Hepatic stellate cell (primary cell): ENCODE measurements at places on chromosomes 6 and 20.

DNA sequence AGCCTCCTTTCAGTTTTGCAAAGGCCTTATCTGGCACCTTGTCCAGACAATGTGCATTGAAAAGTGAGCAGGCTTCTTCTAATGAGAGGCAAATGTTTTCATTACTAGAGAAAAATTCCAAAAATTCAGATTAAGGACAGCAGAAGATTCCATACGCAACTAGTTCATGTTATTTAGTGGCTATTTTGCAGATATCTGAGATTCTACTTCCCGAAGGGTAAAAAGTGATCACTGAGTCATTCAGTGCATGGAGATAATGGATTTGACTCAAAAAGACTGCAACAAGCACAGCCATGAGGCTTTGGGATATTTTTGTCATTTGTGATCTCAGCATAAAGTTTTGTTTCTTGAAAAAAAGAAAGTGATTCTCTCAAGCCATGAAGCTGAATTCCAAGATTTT, 29.9 kb downstream of the METTL24 start:
- DNase-seq, result no peak

- DNase-seq, result no peak
Measured at GRCh38 chr20:24439737-24440387, 29.6 kb upstream of the SYNDIG1 start.

DNA sequence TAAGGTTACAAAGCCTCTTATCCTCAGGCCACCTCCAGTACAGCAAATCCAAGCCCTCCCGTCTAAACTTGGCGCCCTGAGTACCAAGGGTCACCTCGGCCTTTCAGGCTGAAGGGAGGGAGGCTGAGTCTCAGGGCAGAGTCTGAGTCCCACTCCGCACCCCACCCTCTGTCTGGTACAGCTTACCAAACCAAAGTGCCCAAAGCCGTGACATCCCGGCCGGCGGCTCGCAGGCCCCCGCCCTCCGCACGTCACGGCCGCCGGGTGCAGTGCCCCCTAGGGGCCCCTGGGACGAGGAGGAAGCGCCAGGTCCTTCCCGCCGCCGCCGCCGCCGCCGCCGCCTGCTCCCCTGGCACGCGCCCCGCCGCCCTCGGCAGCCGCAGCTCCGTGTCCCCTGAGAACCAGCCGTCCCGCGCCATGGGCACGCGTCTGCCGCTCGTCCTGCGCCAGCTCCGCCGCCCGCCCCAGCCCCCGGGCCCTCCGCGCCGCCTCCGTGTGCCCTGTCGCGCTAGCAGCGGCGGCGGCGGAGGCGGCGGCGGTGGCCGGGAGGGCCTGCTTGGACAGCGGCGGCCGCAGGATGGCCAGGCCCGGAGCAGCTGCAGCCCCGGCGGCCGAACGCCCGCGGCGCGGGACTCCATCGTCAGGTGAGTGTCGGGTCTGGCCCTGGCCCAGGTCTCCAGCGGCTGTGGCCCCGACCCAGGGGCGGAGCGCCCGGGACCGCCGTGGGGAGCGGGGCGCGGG, at the start of gene MTHFD1L:
Gene MTHFD1L, plus strand, starts transcription at position 297 of the 741 bp plus-strand sequence. Its CDS starts 121 bp downstream, at position 418.
- DNase-seq, result peak; percentile 90

DNA sequence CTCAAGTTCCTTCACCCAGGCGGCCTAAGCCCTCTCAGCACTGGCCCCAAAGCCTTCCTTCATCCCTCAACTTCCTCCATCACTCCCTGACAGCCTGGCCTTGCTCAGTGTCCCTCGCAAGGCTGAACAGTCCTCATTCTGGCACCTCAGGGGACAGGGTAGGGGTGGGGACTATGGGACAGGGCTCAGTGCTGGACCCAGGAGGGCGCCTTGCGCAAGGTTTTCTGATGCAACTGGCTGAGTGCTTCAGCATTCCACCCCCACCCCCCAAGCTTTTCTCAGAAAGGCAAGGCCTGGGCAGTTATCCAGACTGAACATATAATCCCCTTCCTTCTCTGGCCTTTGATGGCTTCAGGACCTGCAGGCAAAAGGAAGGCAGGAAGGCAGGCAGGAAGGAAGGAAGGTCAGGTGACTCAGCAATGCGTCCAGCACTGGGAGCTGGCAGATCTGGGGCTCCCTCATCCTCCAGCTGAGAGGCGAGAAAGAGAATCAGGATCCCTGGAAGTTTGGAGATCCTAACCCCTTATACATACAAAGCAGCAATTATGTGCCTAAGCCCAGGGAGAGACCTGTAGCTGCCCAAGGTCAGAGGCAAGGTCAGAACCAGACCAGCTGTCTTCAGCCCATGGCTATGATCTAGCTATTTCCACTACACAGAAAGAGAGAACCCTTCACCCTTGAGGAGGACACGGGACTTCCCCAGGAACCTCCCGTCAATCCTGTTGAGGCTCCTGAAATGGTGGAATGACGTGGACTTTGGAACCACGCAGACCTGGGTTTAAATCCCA, 8.6 kb upstream of the TRIB3 start:
- peak; percentile 63 for DNase-seq

GRCh38 chr20:6632187-6632586, 135.3 kb upstream of the BMP2 start:
- no peak for DNase-seq

- DNase-seq, result no peak
Measured at GRCh38 chr6:85006362-85006761, 242.0 kb upstream of the TBX18 start.

- no peak for DNase-seq
Measured at GRCh38 chr6:3230256-3230882, 2.9 kb upstream of the TUBB2B start.

DNA sequence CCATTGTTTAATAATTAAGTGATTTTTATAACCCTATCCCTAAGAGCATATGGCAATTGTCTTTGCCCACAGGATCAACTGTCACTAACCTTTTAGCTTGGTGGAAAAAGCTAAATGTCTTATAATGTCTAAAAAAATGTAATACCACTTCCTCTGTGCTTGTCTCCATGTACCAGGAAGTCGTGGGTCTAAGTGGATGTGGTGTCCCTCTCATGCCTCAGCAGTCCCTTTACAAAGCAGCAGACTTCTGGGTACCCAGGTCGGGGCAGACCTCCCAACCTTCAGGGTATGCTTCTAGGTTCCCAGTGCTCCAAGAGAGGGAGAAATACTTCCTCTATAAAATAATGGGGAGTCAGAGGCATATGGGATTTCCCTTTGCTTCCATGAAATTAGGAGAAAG, 74.7 kb downstream of the ZHX3 start:
- no peak for DNase-seq

- no peak for DNase-seq
Measured at GRCh38 chr6:9704989-9705388, 709.9 kb downstream of the TFAP2A start.

DNA sequence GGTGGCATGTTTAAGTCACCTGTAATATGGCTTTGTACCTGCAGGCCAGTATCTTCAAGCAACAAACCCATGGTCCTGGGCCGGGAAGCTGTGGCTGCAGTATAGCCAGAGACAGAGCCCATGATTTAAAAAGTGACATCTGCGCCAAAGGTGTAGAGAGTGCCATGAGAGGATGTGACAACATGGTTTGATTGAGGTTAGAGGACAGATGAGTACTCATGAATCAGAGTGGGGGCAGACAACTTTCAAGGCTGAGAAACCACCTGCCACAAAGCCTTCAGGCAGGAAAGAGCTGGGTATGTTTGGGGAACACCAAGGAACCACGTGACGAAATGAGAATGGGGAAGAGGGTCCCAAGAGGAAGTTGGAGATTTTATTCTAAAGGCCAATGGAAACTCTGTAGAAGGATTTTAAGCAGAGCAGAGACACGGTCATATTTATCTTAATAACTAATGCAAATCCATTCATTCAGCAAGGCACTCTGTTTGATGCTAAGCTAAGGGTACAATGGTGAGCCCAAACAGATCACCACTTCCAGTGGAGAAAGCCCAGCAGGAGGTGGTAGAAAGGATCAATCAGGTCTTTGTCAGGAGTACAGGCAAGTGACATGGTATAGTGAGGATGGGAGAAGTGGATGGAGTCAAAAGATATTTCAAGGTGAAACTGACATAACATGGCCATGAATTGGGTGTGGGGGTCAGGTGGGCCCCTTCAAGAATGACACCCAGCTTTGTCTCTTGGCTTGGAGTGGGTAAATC, 3.4 kb upstream of the MICAL1 start:
- DNase-seq, result no peak

GRCh38 chr20:9306521-9306920, 207.9 kb upstream of the LAMP5 start:
- DNase-seq, result peak; percentile 22

DNA sequence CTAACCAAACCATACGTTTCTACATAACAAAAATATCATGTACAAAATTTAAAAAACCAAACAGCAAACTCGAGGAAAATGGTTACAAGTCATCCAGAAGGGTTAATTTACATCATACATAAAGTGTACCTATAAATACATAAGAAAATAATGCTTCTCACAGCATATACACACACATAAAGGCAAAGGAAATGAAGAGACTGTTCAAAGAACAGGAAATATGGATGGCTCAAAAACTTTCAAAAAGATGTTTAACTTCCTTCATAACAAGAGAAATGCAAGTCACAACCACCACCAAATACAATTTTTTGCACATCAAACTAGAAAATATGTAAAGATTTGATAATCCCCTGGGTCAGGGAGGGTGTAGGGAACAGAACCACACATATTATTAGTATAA, 7.5 kb downstream of the SLC22A23 start:
- DNase-seq, result no peak

- no peak for DNase-seq
Measured at GRCh38 chr6:26299286-26300042, 65.5 kb upstream of the BTN3A2 start.

DNA sequence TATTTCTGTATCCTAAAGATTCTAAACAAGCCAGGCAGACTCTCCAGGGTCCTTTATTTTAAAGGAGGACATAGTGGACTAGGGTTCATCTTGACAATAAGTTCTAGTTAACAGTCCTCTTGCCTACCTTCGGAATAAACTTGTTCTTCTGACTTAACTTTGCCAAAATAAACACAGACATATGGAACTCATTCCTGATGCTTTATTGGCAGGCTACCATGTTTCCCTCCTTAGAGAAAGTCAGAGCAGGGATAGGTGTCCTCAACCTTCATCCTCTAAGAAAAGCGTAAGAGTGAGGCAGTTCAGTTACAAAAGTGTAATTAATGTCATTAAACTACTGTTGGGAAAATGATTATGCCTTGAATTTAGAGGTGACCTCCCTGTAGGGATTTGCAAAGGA, 46.9 kb upstream of the NRSN1 start:
- DNase-seq, result no peak

- DNase-seq, result no peak
Measured at GRCh38 chr20:1388253-1388652, 4.6 kb downstream of the FKBP1A start.

DNA sequence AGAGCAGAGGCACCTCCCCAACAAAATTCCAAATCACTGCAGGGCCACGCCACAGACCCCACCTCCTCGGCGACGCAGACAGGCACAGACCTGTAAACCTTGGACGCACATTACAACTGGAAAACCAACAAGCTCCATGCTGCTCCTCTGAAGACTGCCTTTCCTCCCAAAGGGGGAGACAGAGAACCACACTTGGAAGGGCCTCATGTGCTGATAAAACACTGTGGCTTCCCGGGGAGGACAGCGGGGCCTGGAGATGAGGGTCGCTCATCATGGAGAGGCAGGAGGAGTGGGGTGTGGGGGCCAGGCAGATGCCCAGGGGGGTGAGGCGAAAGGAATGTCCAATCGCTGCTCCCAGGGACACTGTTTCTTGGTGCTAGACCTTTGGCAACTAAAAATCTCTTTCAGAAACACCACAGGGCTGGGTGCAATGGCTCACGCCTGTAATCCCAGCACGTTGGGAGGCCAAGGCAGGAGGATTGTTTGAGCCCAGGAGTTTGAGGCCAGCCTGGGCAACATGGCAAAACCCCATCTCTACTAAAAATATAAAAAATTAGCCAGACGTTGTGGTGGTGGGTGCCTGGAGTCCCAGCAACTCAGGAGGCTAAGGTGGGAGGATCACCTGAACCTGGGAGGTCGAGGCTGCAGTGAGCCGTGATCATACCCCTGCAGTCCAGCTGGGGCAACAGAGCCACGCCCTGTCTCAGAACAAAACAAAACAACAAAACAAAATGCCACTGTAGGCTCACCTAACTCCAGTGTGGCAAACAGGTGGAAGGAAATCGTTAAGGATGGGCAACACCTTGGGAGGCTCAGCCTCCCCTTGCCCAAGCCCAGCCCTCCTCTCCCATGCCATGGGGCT, 53.8 kb downstream of the ABHD12 start:
- peak; percentile 28 for DNase-seq

- no peak for DNase-seq
Measured at GRCh38 chr20:18287546-18287914, 797 bp upstream of the ZNF133 start.

GRCh38 chr6:115984809-115985208, 75.9 kb downstream of the FRK start:
- DNase-seq, result no peak

DNA sequence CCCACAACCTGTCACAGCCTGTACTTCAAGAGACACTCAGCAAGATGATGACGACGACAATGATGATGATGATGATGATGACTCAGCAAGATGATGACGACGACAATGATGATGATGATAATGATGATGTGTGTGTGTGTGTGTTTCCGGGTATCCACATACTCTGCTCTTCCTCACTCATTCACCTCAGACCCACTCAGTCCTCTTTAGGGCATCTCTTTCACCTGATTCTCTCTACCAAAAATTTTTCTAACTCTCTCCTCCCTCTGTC, 1.2 kb upstream of the EIF6 start:
- DNase-seq, result no peak

- no peak for DNase-seq
Measured at GRCh38 chr6:54680531-54680930, 166.0 kb upstream of the FAM83B start.

DNA sequence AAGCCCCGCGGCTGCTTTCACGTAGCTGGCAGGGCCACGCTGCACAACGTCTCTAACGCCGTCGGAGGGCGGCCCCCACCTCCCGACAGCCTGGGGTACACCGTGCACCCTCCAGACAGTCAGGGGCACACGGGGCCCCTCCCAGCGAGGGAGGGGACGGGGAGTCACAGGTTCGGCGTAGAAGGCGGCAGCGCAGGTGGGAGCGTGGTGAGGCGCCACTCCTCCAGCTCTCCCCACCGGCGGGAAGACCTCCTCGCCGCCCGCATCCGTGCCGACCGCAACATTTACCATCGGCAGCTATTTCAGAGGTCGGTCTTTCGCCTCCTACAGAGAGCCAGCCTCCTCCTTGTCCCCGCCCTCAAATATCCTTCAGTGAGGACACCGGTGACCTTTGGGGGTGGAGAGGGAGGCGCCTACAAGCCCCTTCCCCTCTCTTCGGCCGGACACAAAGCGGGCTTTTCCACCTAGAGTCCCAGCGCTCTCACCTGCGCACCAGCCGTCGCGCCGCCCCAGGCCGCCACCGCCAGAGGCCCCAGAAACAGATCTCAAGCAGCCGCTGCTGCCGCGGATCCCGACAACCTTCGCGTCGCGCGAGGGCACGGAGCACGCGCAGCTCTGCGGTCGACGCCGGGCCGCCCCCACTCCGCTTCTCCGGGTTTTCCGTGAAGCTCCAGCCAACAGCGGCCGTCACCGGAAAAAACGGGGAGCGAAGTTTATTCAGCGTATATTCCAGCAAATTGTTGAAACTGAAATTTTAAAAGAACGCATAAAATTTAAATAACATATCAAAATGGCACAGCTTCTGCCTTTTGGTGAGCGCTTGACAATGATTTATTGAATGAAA, at the start of gene MKKS:
Gene MKKS, minus strand, starts transcription at position 600 of the 844 bp plus-strand sequence. CDS start 20,708 bp downstream, outside the sequence.
- DNase-seq, result peak; percentile 86
